ENCODE measurements at places on chromosomes 2 and 18. TPM values are rescaled to one million over a fixed set of nuclear protein-coding genes. Genes with fewer than 3 reads are reported as not detected.

Gene TRAPPC8
- polyA plus RNA-seq = 40.4 TPM

Gene SIX3
- polyA plus RNA-seq = not detected

Gene G6PC2
- not detected for polyA plus RNA-seq

Gene PRKAG3
- not detected for polyA plus RNA-seq

Gene ZNF385B
- 13.4 TPM for polyA plus RNA-seq

Gene FMNL2
- polyA plus RNA-seq = 18.6 TPM

Gene GPR39
- polyA plus RNA-seq = 0.26 TPM

Gene UGT1A4
- not detected for polyA plus RNA-seq

Gene LTBP1
- 66.6 TPM for polyA plus RNA-seq

Gene FBLN7
- 7.4 TPM for polyA plus RNA-seq

Gene KCNS3
- polyA plus RNA-seq = 7.7 TPM

- DNase-seq = no peak
Observed at GRCh38 chr2:33511141-33511540, 34.7 kb downstream of the RASGRP3 start.

GRCh38 chr2:88950010-88950409, 258.5 kb downstream of the RPIA start:
- no peak for DNase-seq

DNA sequence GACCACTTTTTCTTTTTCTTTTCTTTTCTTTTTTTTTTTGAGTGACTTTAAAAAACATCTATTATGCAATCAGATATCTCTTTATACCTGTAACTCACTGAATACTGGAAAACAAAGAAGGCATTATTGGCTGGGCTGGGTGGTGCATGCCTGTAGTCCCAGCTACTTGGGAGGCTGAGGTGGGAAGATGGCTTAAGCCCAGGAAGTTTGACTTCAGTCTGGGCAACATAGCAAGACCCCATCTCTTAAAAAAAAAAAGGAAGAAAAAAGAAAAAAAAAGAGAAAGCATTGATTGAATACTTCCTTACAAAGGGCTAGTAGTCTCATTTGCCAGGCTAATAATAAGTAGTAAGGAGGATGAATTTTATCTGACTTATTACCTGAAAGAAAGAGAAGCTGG, 2.7 kb upstream of the MTCL1 start:
- DNase-seq = no peak

GRCh38 chr2:53672881-53673522, 94.6 kb upstream of the CHAC2 start:
- no peak for DNase-seq

DNA sequence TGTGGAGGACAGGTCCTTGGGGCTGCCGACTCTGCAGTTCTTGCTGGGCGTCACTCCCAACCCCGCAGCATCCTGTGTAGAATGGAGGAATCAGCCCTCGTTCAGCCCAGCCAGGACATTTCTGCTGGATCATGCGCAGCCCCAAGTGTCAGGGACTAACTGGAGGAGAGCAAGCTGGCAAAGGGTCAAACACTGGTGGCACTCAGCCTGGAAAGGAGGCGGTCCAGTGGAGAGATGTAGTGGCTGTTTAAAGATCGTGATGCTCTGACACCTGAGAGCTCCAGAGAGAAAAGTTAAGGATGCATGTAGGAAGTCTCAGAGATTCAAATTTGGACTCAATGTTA, 63.6 kb upstream of the SH3RF3 start:
- peak; percentile 18 for DNase-seq

GRCh38 chr2:187991389-187991788, 300.3 kb upstream of the GULP1 start:
- DNase-seq = peak; percentile 50

DNA sequence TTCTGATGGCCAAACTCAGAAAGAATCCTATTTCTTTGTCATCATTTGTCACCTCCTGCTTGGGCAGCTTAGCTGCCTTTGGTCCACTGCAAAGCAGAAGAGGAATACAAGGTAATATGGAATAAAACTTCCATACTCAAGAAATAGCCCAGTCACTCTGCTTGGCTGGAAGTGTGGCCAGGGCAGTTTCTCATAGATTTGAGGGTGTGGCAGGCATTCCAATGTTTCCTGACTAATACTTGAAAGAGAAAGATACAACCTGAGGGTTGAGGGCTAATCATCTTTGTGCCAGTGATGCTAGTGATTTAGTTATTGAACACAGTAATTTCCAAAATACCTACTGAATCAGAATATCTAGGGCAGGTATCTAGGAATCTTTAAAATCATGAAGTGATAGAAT, 83.1 kb downstream of the FAM161A start:
- DNase-seq = no peak

DNA sequence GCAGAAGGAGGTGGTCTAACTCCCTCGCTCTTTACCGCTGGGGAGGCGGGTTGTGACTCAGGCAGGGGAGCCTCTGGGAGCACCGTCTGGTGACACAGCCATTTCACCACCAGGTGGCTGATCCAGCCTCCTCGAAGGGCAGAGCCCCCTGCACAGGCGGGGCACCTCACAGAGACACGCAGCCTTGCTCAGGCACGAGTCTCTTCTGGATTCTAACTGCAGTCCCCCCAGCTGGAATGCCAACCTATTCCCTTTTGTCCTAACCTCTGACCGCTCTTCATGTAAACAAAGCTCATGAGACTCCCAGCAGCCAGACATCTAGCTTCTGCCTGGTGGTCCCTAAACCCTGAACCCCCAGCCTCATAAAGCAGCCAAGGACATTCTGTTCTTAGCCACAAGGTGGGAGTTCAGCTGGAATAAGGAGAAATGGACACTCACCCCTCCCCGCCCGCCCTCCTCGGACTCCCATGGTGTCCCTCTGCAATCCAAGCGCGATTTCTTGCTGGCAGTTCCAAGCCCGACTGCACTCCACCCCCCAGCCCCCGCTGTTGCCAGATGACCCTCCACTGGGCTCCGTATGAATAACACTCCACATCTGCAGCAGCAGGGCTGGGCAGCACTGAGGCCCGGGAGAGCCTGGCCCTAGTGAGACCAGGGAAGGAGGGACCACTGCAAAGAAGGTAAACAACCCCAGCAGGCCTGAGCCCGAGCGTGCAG, 84.3 kb downstream of the TNS1 start:
- DNase-seq = no peak

GRCh38 chr2:161533218-161533617, 91.0 kb upstream of the SLC4A10 start:
- DNase-seq = no peak

- DNase-seq = peak; percentile 11
Observed at GRCh38 chr2:200861617-200862155, 2.8 kb downstream of the CLK1 start.

- no peak for DNase-seq
Observed at GRCh38 chr18:5756823-5757222, 138.5 kb downstream of the TMEM200C start.

GRCh38 chr2:33372940-33373553, 103.4 kb upstream of the RASGRP3 start:
- peak; percentile 41 for DNase-seq

- DNase-seq = no peak
Observed at GRCh38 chr2:210527286-210527685, 29.1 kb upstream of the CPS1 start.

DNA sequence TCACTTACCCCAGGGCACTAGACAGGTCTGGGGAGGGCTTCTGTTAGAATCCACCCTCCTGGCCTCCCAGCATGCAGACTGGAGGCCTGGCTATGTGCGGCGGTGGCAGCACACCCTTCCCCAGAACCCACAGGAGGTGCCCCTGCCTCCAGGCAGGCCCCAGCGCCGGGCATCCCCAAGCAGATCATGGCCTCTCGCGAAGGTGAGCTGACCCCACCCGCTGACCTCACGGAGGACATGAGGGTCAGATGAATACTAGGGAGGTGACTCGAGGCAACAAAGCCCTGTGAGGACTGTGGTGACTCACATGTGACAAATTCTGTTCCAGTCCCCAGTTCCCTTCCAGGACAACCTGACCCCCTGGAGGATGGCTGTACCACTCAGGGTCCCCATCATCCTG, 1.9 kb downstream of the MAB21L4 start:
- no peak for DNase-seq

- no peak for DNase-seq
Observed at GRCh38 chr2:7417845-7418742, 500.9 kb downstream of the RNF144A start.

DNA sequence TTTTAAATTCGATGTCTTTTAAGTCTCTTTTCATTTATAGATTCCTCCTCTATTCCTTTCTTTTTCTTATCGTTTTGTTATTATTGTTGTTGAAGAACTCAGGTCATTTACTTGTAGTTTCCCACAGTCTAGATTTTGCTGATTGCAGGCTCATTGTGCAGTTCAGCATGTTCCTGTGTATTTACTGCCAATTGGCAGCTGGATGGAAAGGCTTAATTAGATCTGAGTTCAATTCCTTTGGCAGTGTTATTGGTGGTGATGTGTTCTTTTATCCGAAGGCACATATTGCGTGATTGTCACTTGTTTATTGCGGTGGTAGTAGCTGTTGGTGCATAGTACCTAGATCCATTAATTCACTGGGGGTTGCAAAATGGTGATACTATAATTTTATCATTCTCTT, 180.7 kb downstream of the BABAM2 start:
- no peak for DNase-seq

Data from muscle of arm (tissue), 14 donors.